ENCODE measurements at places on chromosomes 16 and 17.

GRCh38 chr17:36879624-36880131, 57.6 kb upstream of the LHX1 start:
- H3K27ac ChIP-seq = no peak overlapping the region
- no peak for DNase-seq
- H3K36me3 ChIP-seq = no peaks in the 10 kb centered on the region
- no peaks in the 10 kb centered on the region for H3K4me1 ChIP-seq

DNA sequence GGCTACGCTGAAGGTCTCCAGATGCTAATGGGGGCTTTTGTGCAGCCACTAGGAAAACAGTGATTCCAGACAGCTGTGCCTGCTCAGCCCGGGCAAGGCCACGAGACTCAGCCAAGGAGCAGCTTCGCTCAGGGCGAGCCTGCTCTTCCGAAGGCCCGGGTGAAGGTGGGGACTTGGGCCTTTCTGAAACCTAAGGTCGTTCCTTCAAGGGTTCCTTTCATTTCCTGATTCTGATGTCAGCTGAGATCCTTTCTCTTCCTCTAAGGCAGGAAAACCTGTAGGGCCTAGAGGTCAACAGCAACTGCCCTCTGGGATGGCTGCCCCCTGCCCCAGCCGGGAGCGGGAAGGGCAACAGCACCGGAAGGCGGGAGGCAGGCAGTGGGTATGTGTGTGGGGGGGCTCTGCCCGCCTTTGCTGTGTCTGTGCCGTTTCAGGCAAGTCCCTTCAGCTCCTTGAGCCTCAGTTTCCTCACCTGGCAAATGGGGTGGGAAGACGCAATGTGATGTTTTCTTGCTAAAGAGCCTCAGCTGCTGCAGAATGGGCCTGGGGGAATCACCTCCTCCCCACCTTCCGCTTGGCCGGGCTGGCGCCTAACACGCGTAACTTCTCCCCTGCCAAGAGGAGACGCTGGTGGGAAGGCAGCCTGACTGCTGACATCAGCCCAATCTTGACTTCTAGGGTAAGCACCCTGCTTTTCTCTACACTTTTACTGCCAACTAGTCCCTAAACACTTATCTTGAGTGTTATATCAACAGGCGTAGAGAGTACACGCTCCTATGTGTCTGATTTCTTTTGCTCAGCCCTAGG, 32.8 kb downstream of the IRF8 start:
- H3K27ac ChIP-seq = no peak overlapping the region
- no peaks in the 10 kb centered on the region for H3K36me3 ChIP-seq
- H3K27me3 ChIP-seq = no peaks in the 10 kb centered on the region

DNA sequence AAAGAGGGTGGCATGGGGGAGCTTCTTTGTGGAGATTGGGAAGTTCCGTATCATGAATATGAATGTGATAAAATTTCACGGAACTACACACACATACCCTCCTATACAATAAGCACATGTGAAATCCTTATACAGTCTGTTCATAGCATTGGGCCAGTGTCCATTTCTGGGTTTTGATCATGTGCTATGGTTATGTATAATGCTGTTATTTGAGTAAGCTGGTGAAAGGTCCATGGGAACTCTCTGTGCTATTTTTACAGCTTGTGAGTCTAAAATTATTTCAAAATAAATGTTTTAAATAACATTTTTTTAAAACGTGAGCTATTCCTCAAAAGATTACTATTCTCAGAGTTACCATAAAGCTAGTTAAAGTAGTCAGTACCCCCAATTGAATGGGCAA, 205.2 kb upstream of the CACNG5 start:
- no peak overlapping the region for H3K4me3 ChIP-seq

DNA sequence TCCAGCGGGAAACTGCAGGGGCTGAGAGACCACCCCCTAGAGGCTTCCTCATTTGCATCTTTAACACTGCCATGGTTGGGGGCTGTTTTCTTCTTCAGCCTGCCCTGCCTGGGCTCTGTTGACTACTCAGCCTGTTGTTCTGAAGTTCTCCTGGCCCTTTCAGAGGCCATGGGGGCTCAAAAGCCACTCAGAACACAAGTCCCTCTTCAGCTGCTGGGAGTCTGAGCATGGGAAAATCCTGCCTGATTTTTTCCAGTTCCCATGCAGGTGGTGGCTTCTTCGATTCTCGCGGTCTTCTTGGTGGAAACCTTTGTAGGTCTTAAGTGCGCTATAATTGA, 36.3 kb downstream of the PLCG2 start:
- no peaks in the 10 kb centered on the region for H3K4me1 ChIP-seq
- no peak overlapping the region for H3K4me3 ChIP-seq
- H3K27me3 ChIP-seq = no peaks in the 10 kb centered on the region
- DNase-seq = no peak
- H3K36me3 ChIP-seq = no peaks in the 10 kb centered on the region

DNA sequence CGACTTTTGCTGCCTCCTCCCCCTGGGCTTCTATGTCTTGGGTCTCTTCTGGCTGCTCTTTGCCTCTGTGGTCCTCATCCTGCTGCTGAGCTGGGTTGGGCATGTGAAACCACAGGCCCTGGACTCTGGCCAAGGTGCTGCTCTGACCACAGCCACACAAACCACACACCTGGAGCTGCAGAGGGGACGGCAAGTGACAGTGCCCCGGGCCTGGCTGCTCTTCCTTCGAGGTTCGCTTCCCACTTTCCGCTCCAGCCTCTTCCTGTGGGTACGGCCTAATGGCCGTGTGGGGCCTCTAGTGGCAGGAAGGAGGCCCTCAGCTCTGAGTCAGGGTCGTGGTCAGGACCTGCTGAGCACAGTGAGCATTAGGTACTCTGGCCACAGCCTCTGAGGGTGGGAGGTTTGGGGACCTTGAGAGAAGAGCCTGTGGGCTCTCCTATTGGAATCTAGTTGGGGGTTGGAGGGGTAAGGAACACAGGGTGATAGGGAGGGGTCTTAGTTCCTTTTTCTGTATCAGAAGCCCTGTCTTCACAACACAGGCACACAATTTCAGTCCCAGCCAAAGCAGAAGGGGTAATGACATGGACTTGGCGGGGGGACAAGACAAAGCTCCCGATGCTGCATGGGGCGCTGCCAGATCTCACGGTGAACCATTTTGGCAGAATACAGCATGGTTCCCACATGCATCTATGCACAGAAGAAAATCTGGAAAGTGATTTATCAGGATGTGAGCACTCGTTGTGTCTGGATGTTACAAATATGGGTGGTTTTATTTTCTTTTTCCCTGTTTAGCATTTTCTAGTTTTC, 2.3 kb downstream of the GP1BA start:
- H3K27ac ChIP-seq = no peak overlapping the region
- no peaks in the 10 kb centered on the region for H3K27me3 ChIP-seq
- H3K36me3 ChIP-seq = peaks cover 19% of the 10 kb centered on the region
- peaks cover 22% of the 10 kb centered on the region for H3K4me1 ChIP-seq

- H3K27me3 ChIP-seq = no peaks in the 10 kb centered on the region
- H3K27ac ChIP-seq = no peak overlapping the region
- H3K4me1 ChIP-seq = no peaks in the 10 kb centered on the region
Observed at GRCh38 chr17:53894591-53894990, 71.9 kb downstream of the KIF2B start.

GRCh38 chr17:21250854-21251253, 2.4 kb downstream of the NATD1 start:
- no peaks in the 10 kb centered on the region for H3K27me3 ChIP-seq
- peak overlapping the region; percentile 76 for H3K4me3 ChIP-seq
- no peaks in the 10 kb centered on the region for H3K36me3 ChIP-seq
- H3K27ac ChIP-seq = peak overlapping the region; percentile 57
- no peak for DNase-seq
- H3K4me1 ChIP-seq = peaks cover 41% of the 10 kb centered on the region

- peak overlapping the region; percentile 55 for H3K4me3 ChIP-seq
- no peaks in the 10 kb centered on the region for H3K36me3 ChIP-seq
- H3K27me3 ChIP-seq = no peaks in the 10 kb centered on the region
- H3K27ac ChIP-seq = no peak overlapping the region
- H3K4me1 ChIP-seq = peaks cover 8% of the 10 kb centered on the region
- DNase-seq = no peak
Observed at GRCh38 chr17:77646046-77646430, 312.5 kb upstream of the TNRC6C start.

All from thoracic aorta (tissue), 2 donors.